Activated CD4-positive, alpha-beta T cell treated with anti-CD3 and anti-CD28 coated beads, Interleukin-2, amount 50 U/mL, for 48 hours (primary cell): ENCODE measurements at places on chromosomes 1 and 21.

DNA sequence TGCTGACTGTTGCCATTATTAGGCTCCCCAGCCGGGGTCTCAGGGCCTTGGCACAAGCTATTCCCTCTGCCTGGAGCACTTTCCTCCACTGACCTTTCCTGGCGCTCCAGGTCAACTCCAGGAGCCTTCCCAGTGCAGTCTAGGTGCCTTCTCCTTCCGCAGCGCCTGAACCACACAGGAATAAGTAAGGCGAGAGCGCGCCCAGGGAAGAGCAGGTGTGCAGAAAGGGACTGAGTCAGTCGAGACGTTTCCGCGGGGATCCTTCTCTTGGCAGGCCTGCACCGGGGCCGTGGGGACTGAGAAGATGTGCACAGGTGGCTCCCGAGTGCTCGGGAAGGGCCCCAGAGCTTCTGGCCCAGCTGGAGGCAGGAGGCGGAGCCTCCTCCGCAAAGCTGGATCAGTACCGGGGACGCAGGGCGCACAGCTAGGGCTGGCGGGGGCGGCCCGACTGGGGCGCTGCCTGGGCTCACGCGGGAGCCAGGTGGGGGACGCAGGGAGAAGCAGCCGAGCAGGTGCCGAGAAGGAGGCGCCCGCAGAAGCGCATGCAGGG is 765 bp upstream of the BMP8A start:
- peak; percentile 19 for DNase-seq

DNA sequence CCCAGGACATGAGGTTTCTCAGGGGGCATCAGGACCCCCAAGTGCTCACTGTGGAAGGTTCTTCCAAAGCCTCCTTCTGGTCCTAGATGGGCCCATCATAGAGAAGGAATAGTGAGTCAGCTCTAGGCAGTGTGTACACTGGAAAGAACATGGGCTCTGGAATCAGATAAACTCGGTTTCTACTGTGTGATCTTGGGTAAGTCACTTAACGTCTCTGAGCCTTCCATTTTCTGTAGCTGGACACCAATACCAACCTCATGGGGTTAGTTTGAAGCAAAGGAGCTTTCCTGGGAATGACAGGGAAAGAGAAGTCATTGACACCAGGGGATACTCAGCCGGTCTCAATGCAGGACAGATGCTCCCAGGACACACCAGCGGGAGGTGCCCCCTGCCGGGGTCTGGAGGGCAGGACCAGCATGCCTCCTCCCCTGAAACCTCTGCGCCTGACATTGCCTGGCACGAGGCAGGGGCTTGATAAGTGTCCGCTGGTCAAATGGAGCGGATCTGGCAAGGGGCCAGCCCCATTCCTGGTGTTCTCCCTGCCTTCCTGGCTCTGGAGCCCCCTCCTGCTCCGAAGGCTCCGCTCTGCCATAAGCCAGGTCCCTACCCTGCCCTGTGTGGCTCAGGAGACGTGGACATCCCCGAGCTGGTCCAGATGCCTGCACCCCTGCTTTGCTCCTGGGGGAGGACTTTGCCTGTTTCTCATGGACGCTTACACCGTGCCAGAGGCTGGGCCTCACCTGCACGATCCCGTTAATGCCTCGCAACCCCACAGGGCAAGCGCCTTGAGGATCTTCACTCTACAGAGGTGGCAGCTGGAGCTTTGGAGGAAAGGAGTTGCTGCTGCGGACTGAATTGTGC is 52.8 kb downstream of the EDN2 start:
- no peak for DNase-seq

DNA sequence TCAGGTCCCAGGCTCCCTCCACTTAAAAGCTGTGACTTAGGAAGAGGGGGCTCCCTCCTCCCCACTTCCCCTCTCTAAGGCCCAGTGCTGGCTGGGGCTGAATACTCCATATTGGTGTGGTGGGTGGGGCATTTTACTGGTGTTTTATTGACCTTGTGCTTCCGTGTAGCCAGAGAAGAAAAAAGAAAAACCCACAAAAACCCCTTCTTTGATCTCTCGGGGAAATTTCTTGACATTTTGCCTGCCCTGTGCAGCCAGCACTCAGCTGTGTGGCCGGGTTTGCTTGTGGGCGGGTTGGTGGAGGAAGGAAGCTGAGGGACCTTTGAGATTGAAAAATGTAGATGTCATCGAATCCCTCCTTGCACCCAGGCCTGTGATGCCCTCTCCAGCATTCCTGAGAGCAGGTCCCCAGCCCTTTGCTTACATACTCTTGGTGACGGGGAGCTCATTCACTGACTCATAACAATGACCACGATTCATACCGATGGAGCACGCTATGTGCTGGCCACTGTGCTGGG is 24.8 kb downstream of the TNFRSF8 start:
- DNase-seq = peak; percentile 54

GRCh38 chr21:36788120-36788638 is 89.3 kb downstream of the SIM2 start:
- no peak for DNase-seq

DNA sequence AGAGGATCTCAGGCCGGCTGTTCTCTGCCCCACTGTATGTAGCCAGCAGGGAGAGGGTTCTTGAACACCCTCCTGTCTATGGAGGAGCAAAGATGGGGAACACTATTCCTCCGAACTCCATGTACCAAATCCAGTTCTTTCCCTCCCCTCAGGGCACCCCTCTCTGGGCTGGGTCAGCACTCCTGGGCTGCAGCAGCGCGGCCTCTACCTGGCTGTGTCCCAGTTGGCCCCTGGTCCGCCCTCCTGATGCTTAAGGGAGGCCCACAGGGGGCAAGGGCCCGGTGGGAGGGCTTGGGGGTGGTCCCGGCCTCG is 471 bp upstream of the ADPRS start:
- no peak for DNase-seq

- DNase-seq = no peak
Observed at GRCh38 chr1:21573475-21573874, 64.3 kb downstream of the ALPL start.

DNA sequence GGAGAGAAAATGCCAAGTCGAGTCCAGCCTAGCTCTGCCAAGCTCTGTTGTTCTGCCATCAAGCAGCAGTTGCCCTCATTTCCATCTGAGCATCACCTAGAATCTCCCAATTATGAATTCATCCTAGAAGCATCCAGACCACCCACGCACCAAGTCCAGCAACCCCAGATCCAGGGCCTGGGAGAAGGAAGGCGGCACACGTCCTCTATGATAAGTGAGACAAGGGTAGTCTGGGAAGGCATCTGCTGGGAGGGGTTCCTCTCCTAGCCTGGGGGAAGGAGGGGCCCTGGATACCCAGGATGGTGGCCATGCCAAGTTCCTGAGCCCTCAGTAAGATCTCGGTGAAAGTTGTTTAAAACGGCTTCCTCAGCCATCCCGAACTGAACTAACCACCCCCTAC is 70.7 kb downstream of the VWA5B1 start:
- no peak for DNase-seq

DNA sequence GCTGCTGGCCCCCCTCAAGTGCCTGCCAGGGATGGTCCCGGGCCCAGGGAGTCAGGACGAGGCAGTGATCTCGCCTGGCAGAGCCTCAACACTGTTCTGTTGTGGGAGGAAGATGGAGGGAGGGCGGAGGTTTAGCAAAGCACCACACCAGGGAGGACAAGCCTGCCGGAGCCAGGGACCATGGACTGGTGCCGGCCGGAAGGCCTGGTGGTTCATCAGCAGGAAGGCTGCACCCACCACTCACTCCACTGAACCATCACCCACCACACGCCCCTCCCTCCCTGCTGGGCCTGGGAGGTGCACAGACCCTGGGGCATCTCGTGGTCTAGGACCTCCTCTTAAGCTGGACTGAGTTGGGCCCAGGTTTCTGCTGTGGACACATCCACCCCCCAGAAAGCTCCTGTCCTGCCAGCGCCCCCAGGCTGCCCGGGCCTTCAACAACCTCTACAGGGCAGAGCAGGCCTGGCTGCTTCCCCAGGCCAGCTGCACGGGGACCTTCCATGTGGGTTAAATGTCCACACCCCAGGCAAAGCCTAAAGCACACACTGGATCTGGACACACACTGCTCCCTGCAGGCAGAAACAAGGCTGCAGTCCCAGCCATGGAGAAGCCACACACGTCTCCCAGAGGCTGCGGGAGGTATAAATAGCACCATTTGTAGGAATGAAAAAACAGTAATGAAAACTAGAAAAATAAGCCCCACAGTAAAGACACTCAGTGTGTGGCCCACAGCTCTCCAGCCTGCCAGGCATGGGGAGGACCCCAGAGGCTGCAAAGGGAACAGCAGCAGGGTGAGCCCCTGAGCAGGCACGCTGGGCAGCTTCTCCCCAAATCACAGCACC is 10.4 kb upstream of the TMEM240 start:
- no peak for DNase-seq

GRCh38 chr1:153933430-153933829 is 10.7 kb upstream of the GATAD2B start:
- no peak for DNase-seq

DNA sequence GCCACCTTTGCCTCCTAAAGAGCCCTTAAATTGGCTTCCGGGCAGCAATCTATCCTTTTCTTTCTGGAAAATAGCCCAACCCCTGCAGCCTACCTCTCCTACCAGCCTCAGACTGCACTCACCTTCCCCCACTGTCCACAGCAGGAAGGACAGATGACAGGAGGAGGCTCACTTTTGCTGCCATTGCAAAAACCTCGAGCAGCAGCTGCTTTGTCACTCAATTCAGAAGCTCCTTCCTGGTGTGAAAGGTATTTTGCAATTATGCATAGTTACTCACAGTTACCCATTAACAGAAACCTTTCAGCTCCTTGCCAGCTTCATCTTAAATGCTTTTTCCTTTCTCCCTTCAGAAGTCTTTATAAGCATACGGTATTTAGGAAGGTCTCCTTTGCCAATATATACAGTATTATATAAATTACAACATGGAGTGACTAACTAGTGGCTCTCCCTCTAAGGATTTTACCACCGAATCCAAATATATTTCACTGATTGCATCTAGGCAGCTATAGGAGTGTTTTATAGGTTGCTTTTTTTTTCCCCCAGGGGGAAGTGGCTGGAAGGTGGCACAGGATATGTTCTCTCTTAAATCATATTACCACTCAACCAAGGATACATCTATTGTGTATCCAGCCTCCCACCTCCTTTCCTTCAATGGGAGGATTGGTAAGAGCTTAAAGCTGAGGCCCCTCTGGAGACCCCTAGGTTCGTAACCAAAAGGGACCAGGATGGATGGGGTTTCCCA is 142.1 kb upstream of the IPO9 start:
- no peak for DNase-seq

DNA sequence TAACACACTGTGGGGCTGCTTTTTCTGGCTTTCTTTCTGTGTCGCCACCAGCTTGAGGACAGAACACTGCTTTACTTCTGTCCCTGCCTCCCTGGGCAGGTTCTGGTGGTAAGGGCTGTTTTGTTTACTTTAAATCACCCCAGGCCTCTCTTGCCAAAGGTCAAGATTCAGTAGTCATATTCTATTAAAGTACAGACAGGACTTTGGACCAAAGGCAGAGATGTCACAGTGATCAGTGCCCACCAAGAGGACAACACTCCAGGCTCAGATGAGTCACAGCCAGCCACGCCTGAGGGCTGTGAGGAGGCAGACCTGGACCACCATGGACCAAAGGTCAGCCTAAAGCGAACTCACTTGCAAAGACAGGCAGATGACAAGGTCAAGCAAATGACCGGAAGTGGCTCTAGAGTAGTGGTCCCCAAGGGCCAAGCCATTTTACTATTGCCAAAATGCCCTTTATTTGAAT is 200.0 kb downstream of the RHOU start:
- DNase-seq = no peak
